WTC11 (cell line): ENCODE measurements at places on chromosomes 7 and 10. TPM values are rescaled to one million over a fixed set of nuclear protein-coding genes. Genes with fewer than 3 reads are reported as not detected.

DNA sequence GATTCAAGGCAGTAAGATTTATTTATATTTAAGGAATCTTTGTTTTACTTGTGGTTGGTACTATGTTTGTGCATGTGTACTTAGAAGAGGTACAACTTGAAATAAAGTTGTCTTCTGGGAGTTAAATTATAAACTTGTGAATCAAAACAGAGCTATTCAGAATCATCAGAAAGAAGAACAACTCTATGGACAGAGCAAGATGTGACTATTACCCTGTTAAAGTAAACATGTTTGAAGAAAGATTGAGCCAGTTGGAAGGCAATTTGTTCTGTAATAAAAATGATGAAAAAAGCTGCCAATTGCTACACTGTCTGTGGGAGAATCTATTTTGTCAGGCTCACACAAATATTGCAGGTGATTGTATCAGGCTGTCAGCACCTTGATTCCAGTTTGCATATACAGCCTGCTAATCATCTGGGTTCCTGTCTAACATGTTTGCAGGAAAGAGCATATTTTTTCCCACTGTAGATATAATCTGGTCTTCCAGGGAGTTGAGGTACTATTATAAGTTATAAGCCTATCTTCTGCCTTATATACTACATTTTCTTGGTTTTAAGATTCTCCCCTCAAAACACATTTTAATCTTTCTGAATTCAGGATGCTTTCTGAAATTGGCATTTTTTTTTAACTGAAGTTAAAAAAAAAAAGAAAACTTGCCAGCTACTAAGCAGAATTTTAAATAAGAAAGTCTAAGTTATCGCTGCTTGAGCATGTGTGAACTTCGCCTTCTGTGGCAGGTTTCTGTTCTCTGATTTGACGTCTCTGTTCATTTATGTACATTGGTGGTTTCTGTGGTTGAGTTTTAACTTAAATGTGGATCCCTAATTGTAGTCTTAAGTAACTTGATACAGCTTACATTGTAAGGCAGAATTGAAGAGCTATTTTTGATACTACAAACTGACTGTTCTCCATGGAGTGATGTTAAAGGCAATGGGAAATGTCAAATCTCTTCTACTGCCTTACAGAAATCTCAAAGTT is 46.0 kb downstream of the ZNRF2 start:
- DNase-seq, result no peak
- no peak overlapping the region for H3K4me3 ChIP-seq
- H3K4me1 ChIP-seq, result peaks cover 21% of the 10 kb centered on the region
- peaks cover 4% of the 10 kb centered on the region for H3K36me3 ChIP-seq
- H3K27ac ChIP-seq, result no peak overlapping the region
- H3K27me3 ChIP-seq, result no peaks in the 10 kb centered on the region

DNA sequence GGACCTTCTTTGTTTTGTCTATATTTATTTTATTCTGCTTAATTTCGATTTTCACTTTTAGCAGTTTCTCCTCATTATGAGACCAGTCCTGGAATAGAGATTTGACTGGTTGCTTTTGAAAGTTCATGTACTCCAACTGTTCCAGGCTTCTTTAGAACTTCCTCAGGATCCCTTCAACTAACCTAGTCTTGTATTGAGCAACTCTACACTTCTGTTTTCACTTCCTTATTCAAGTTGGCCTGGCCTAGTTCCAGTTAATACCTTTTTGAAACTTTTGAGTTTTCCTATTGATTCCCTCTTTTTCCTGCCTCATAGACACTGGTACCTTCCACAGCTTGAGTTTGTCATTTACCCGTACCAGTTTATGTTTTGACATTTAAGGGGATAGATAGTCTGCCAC is 421.7 kb downstream of the ATRNL1 start:
- no peak overlapping the region for H3K27ac ChIP-seq
- H3K36me3 ChIP-seq, result no peaks in the 10 kb centered on the region
- no peaks in the 10 kb centered on the region for H3K4me1 ChIP-seq
- DNase-seq, result no peak
- no peak overlapping the region for H3K4me3 ChIP-seq

GRCh38 chr10:25457552-25457951 is 282.8 kb downstream of the GPR158 start:
- peak overlapping the region; percentile 51 for H3K27ac ChIP-seq
- H3K4me3 ChIP-seq, result no peak overlapping the region
- no peak for DNase-seq

- no peaks in the 10 kb centered on the region for H3K27me3 ChIP-seq
- no peak overlapping the region for H3K4me3 ChIP-seq
- no peaks in the 10 kb centered on the region for H3K36me3 ChIP-seq
- no peak overlapping the region for H3K27ac ChIP-seq
- DNase-seq, result no peak
Measured at GRCh38 chr7:107014387-107015023, 30.0 kb upstream of the PRKAR2B start.

DNA sequence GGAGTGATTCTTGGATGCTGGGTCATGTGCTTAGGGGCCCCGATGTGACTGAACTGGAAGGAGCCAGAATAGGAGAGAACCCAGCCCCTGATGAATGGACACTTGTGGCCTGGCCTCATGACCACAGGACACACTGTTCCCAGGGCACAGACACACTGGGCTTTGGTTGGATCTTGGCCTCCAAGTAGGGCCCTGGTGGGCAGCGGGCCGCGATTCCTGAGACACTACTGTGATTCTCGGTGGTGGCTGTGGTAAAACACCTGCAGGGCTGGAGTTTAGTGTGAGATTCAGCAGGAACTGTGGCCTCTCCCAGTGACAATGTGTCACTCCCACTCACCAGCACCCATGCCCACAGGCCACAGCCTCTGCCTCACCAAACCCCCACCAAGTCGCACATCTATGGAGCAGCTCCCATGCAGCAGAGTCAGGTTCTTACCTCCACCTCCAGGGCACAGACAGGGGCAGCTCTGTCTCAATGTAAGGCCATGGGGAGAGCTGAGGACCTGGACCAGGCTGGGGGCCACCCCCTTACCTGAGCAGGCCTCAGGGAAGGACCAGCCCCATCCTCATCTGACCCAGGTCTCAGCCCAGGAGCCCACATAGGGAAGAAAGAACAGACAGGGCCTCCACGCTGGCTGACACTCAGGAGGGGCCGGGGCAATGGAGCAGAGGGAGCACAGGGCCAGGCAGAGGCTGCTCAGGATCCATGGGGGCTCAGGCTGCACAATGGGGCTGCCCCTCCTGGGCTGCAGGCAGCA is 33.2 kb upstream of the ZNF716 start:
- peaks cover 8% of the 10 kb centered on the region; the same call in 1 of the 2 replicates for H3K27me3 ChIP-seq
- peaks cover 60% of the 10 kb centered on the region for H3K36me3 ChIP-seq
- no peak overlapping the region for H3K4me3 ChIP-seq
- H3K27ac ChIP-seq, result no peak overlapping the region
- DNase-seq, result no peak

GRCh38 chr10:60149003-60149402 is 240.7 kb downstream of the ANK3 start:
- DNase-seq, result no peak
- H3K4me1 ChIP-seq, result peaks cover 11% of the 10 kb centered on the region
- H3K27ac ChIP-seq, result no peak overlapping the region

- DNase-seq, result no peak
- H3K36me3 ChIP-seq, result no peaks in the 10 kb centered on the region
- H3K4me3 ChIP-seq, result no peak overlapping the region
- H3K27me3 ChIP-seq, result no peaks in the 10 kb centered on the region; the same call in 1 of the 2 replicates
- peaks cover 17% of the 10 kb centered on the region for H3K4me1 ChIP-seq
Measured at GRCh38 chr10:72039377-72039776, 49.0 kb downstream of the SPOCK2 start.

- H3K4me3 ChIP-seq, result no peak overlapping the region
- H3K27me3 ChIP-seq, result no peaks in the 10 kb centered on the region; the same call in 1 of the 2 replicates
- H3K36me3 ChIP-seq, result no peaks in the 10 kb centered on the region
- H3K4me1 ChIP-seq, result peaks cover 18% of the 10 kb centered on the region
Measured at GRCh38 chr10:70715853-70716795, 43.8 kb downstream of the ADAMTS14 start.

DNA sequence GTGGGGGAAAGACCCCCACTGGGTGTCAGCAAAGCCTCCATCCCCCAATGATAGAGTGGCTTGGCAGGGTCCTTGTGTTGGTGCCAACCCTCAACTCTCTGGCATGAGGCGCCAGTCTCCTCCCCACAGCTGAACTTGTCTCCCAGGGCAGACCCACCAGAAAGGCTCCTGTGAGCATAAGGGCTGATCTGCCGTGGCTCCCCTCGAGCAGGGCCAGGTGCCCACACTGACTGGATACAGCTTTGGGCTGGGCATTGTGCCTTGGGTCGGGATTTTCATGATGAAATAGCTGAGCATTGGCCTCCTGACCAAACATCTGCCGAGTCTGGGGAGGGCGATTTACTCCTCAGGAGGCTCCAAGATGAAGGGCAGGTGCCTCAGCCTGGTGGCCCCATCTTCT is 68.1 kb upstream of the NPTX2 start:
- no peak overlapping the region for H3K27ac ChIP-seq
- no peak overlapping the region for H3K4me3 ChIP-seq
- H3K27me3 ChIP-seq, result peaks cover 8% of the 10 kb centered on the region
- DNase-seq, result no peak

DNA sequence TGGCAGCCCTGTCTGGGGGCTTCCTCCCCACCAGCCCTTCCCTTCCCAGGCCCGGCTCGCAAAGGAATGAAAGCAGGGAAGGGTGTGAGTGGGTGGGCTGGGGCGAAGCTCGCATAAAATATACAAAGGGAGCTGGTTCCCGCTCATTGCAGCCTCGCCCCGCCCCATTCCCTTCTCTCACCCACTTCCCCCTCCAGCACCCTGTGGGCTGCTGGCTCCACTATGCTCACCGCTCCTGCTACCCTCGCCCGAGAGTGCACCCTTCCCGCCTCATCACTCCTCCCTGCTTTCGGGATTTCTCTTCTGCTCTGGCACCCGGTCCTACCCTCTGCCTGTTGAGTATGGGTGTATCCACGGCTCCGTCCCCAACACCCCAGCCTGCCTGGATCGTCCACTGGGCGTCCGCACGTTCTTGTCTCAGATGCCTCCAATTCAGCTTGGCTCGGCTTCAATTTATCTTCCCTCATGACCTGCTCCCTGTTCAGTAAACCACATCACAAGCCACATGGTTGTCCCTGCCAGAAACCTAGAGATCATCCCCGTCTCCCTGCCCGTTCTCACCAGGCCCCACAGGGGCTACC is 14.4 kb upstream of the TTYH3 start:
- H3K4me1 ChIP-seq, result peaks cover 42% of the 10 kb centered on the region
- no peaks in the 10 kb centered on the region for H3K36me3 ChIP-seq
- peak overlapping the region; percentile 41 for H3K27ac ChIP-seq

DNA sequence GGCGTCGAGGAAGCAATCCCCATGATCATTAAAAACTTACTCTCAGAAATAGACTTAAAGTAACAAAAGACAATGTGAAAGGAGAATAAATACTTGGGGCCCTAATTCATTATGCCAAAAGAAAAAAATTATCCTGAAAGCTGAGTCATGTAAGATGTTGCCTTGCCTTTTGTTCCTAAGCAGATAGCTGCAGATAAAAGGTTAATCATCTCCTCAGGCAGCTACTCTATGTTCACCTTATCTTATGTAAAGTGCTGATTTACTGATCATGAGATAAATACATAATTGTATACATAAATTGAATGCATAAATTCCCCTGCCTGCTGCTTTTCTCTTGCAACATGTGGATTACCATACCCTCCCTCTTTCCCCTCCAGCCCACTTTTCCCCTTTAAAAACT is 28.1 kb upstream of the CREB3L2 start:
- peaks cover 70% of the 10 kb centered on the region for H3K4me1 ChIP-seq
- H3K36me3 ChIP-seq, result peaks cover 33% of the 10 kb centered on the region

GRCh38 chr10:6647811-6648526 is 67.9 kb upstream of the PRKCQ start:
- peak; percentile 87 for DNase-seq
- H3K4me1 ChIP-seq, result peaks cover 30% of the 10 kb centered on the region
- no peaks in the 10 kb centered on the region for H3K36me3 ChIP-seq
- H3K27me3 ChIP-seq, result no peaks in the 10 kb centered on the region
- no peak overlapping the region for H3K4me3 ChIP-seq

DNA sequence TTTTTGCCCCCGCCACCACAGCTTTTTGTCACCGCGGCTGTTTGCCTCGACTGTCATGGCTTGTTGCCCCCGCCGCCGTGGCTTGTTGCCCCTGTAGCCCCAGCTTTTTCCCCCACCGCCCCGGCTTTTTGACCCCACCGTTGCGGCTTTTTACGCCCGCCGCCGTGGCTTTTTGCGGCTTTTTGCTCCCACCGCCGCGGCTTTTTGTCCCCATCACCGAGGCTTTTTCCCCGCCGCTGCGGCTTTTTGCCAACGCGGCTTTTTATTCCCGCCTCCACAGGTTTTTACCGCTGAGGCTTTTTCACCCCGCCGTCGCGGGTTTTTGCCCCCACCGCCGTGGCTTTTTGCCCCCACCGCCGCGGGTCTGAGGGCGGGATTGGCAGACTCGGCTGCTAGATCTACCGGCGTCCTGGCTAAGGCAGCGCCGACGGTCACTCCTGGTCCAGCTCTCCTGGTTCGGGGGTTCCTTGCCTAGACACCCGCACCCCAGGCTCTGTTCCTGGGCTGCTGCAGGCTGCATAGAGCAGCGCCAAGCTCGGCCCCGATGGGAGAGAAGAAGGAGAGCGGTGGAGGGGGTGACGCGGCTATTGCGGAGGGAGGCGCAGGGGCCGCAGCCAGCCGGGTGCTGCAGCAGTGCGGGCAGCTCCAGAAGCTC is 637.7 kb downstream of the ZNF716 start:
- peaks cover 39% of the 10 kb centered on the region for H3K36me3 ChIP-seq
- no peak overlapping the region for H3K4me3 ChIP-seq
- H3K27me3 ChIP-seq, result peaks cover 10% of the 10 kb centered on the region

DNA sequence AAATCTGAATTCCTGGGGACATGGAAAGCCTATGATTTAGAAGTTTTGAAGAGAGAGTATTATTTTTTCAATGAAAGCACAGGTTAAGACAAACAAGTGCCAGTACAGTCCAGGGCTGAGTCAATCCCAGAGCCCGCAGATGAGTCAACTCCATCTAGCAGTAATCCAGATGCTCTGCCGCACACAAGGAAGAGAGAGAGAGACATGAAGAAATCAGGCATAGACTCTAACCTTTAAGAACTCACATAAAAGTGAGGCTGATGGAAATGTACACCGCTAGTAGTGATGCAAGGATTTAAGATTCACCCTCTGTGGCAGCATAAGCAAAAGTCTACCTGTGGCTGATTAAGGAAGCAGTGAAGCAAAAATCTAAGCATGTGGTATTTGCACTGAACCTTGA is 651.5 kb downstream of the TNS3 start:
- no peaks in the 10 kb centered on the region for H3K4me1 ChIP-seq
- no peaks in the 10 kb centered on the region for H3K27me3 ChIP-seq
- H3K4me3 ChIP-seq, result no peak overlapping the region
- no peak for DNase-seq

GRCh38 chr7:18901982-18902421 is 215.4 kb downstream of the TWIST1 start:
- H3K4me3 ChIP-seq, result no peak overlapping the region
- no peak for DNase-seq
- 0 out of 2 replicates have a peak, but pooled peaks cover 6% of the 10 kb centered on the region for H3K4me1 ChIP-seq

GRCh38 chr10:32061440-32061839 is 5.2 kb upstream of the KIF5B start:
- H3K27me3 ChIP-seq, result peaks cover 7% of the 10 kb centered on the region; the same call in 1 of the 2 replicates
- peaks cover 16% of the 10 kb centered on the region for H3K4me1 ChIP-seq
- no peak overlapping the region for H3K4me3 ChIP-seq
- no peaks in the 10 kb centered on the region for H3K36me3 ChIP-seq
- no peak overlapping the region for H3K27ac ChIP-seq

Gene PNLIPRP2
- 0.28 to 0.76 TPM (median 0.57 TPM) in 3 replicates for total RNA-seq

Gene GDF10
- total RNA-seq, result 0.09 to 0.24 TPM (median 0.18 TPM) in 3 replicates

Gene WNT8B
- 0.68 to 1.1 TPM (median 0.85 TPM) in 3 replicates for total RNA-seq

Gene CDK14
- 35.0 to 57.9 TPM (median 38.3 TPM) in 3 replicates for total RNA-seq

Gene FAS
- 2.1 to 4.1 TPM (median 3.3 TPM) in 3 replicates for total RNA-seq

Gene CTAGE8
- 5.6 to 8.4 TPM (median 7.9 TPM) in 3 replicates for total RNA-seq

Gene ZNF716
- total RNA-seq, result not detected in 3 replicates
